ENCODE measurements at places on chromosomes 7 and 10. TPM values are rescaled to one million over a fixed set of nuclear protein-coding genes. Genes with fewer than 3 reads are reported as not detected.

- no peak overlapping the region for H3K4me3 ChIP-seq
- no peak for DNase-seq
- no peaks in the 10 kb centered on the region for H3K36me3 ChIP-seq
- H3K27me3 ChIP-seq: no peaks in the 10 kb centered on the region
- H3K27ac ChIP-seq: no peak overlapping the region
These were observed 193.1 kb upstream of the SEMA3C start for GRCh38 chr7:81111781-81112540.

DNA sequence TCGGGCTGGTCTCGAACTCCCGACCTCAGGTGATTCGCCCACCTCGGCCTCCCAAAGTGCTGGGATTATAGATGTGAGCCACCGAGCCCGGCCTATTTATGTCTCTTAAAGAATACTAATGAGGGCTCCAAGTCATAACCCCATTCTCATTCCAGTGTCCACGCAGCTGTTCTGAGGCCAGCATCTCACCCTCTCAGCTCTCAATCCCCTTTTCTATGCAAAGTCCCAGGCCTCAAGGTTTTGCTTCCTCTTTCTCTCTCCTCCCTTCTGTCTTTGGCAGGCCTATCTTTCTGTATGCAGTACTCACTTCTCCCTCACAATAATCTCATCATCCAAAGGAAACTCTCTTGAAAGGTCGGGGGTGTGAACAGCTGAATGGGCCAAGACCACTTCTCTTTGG lies 28.0 kb upstream of the VSIR start:
- DNase-seq: no peak
- H3K27me3 ChIP-seq: no peaks in the 10 kb centered on the region
- H3K4me3 ChIP-seq: no peak overlapping the region
- no peak overlapping the region for H3K27ac ChIP-seq
- H3K36me3 ChIP-seq: no peaks in the 10 kb centered on the region

DNA sequence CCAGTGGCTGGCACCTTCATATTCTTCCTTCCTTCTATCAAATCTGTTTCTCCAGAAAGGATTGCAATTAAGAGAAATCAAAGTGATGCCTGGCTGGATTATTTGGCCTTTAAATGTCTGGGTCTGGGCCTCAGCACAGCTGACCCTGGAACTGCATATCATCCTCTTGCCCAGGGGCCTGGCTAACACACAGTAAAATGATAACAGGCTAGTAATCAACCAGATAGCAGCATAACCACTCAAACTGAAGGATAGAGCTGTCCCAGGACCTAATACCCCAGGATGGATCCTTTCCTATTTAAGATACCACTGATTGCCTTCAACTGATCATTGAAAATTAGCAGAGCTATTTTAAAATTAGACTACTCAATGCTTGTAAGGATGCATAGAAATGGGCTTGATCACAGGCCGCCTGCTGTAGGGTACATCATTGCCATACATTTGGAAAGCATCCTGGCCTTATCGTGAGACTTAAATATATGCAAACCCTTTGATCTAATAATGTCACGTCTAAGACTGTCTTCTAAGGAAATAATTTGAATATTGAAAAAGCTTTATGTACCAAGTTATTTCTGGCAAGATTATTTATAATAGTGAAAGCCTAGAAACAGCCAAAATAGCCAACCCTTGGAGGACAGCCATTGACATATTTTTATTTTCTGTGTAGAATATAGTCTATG lies 144.0 kb upstream of the CHST15 start:
- DNase-seq: no peak
- no peaks in the 10 kb centered on the region for H3K36me3 ChIP-seq
- no peak overlapping the region for H3K4me3 ChIP-seq
- no peaks in the 10 kb centered on the region for H3K4me1 ChIP-seq
- no peak overlapping the region for H3K27ac ChIP-seq
- H3K27me3 ChIP-seq: no peaks in the 10 kb centered on the region

Gene ARHGEF5
- 0.69 TPM for total RNA-seq

Gene FFAR4
- not detected for total RNA-seq

All from gastrocnemius medialis (tissue), 4 donors.